ENCODE measurements at places on chromosomes 1 and 21. TPM values are rescaled to one million over a fixed set of nuclear protein-coding genes. Genes with fewer than 3 reads are reported as not detected.

Gene RGS18
- not detected for total RNA-seq

Gene PDZK1IP1
- 0.43 TPM for total RNA-seq

Gene OR2T2
- not detected for total RNA-seq

Gene OR2AK2
- not detected for total RNA-seq

DNA sequence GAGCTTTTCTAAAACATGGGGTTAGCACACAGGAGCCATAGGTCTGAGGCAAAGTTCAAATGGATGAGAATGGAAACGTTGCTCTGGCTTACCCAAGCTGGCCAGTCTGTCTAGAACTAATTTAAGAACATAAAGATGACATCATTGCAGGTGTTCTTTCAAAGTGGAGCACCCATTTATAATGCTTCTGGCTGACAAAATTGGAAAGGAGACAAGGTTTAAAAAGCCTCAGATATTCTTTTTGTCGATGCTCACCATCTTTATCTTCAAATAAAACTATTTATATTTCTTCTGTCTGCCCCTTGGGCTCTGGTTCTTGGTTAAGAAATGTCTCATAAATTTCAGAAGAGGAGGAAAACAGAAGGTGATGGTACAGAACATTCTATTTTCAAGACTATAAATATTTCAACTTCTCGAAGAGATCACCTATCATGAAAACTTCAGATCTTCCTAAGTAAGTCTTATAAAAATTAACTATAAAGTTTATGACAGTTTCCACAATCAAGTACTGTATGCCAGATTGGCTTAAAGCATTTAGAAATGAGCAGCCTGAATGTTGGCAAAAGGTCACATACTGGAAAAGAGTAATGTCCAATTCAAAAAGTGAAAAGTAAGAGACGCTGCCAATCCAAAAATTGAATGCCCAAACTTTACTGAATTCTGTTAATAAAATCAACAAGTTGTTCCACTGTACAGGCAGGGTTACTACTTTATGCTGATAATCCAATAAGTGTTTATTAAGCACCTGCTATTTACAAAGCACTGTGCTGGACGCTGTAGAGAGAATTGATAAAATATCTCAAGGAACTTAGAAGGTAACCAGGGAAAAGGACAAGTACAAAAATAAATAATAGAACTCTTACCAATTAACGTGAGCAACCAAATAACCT lies 92.0 kb downstream of the ETS2 start:
- DNase-seq = no peak

DNA sequence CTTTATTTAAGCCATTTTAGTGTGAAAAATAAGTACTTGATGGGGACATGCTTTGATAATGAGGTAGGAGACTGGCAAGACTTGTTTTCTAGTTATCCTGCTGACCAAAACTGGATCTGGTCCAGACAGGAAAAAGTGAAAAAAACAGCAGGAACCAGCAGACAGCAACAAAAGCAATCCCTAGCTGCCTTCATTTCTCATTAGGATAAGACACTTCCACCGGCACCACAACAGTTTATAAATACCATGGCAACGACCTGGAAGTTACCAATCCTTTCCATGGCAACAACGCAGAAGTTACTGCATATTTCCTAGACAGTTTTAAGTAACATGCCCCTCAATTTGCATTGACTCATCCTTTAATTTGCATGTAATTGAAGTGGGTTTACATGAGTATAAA lies 993.8 kb upstream of the NCAM2 start:
- DNase-seq = no peak

GRCh38 chr1:201970334-201971159 lies 11.9 kb upstream of the RNPEP start:
- DNase-seq = peak; percentile 41

- no peak for DNase-seq
These were observed 131.0 kb upstream of the LMO4 start for GRCh38 chr1:87197641-87198040.

DNA sequence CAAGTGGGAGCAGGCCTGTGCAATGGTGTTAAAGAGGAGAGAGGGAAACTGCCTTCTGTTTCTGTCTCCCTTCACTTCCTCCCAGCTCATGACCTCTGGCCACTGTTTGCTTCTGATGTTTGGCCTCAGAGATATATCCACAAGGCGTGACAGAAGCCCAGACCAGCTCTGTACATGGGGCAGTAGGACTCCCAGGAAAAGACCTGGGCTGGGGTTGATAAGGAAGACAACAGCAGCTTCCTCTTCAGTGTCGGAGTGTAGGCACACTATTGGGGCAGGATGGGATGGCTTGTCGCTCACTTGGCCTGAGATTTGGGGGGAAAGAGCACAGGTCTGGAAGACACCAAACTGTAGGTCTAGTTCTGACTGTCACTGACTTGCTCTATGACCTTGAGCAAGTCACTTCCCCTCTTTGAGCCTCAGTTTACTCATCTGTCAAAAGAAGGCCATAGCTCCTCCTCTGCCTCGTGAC lies 67.8 kb upstream of the KLHDC7A start:
- no peak for DNase-seq

GRCh38 chr1:5235355-5235899 lies 581.0 kb downstream of the AJAP1 start:
- DNase-seq = no peak

DNA sequence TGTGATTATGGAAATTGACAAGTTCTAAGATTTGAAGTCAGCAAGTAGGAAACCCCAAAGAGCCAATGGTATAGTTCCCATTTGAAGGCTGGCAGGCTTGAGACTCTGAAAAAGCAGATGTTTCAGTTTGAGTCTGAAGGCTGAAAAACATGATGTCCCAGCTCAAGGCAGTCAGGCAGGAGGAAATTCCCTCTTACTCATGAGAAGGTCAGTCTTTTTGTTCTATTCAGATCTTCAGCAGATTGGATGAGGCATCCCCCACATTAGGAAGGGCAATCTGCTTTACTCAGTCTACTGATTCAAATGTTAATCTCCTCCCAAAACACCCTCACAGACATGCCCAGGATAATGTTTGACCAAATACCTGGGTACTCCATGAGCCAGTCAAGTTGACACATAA lies 372.5 kb upstream of the ST6GALNAC5 start:
- DNase-seq = no peak

GRCh38 chr1:109024646-109025045 lies 17.3 kb downstream of the WDR47 start:
- DNase-seq = no peak

GRCh38 chr21:27582246-27582947 lies 615.5 kb upstream of the ADAMTS5 start:
- no peak for DNase-seq

DNA sequence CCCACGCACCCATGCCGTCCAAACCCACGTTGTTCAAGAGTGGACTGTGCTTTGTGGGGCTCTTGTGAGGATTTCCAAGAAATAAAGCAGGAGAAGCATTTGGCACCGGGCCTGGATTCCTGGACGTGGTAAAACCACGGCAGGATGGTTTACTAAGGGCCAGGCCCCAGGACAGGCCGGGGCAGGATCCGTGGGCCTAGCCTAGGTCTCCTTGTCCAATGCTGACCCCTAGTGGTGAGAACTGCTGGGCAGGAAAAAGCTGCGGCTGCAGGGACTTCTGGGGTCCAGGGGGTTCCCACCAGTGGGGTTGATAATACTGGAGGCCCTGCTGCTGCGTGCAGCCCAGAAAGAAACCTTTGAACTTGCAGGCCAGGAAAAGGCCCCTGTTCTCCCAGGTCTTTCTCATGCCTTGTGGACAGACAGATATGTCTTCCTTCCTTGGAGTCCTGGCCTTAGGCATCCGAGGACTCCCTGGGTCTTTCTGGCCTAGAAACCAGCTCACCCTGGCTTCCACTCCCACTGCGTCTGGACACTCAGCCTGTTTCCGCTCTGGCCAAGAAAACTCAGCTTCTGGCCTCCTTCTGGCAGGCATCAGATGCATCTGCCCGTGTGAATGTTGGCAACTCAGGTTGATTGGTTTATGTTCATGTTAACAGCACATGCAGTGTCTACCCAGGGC lies 106.9 kb upstream of the TMEM51 start:
- peak; percentile 86 for DNase-seq

DNA sequence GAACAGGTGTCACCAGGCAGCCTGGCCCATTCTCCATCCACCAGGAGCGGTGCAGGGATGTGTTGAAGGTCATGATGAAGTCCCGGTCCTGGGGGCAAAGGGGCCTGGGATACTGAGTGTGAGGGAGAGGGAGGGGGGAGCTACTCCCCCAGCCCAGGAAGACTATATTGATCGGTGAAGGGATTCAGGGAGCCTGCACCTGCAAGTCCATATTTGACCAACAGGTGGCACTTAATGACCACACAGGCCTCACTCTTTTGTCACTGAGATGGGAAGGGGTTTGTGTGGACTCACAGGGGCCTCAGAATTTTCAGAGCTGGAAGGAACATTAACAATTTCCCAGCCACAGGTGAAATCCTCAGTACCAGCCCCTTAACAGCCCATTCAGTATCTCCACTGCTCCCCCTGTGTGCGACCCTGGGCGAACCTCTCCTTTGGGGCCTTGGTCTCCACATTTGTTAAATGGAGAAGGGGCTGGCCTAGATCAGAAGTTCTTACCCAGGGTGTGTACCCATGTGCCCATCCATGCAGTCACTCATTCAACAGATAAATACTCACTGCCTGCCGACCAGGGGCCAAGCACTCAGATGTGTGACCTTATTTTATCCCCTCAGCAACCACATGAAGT lies 55.6 kb downstream of the NKAIN1 start:
- peak; percentile 40 for DNase-seq

DNA sequence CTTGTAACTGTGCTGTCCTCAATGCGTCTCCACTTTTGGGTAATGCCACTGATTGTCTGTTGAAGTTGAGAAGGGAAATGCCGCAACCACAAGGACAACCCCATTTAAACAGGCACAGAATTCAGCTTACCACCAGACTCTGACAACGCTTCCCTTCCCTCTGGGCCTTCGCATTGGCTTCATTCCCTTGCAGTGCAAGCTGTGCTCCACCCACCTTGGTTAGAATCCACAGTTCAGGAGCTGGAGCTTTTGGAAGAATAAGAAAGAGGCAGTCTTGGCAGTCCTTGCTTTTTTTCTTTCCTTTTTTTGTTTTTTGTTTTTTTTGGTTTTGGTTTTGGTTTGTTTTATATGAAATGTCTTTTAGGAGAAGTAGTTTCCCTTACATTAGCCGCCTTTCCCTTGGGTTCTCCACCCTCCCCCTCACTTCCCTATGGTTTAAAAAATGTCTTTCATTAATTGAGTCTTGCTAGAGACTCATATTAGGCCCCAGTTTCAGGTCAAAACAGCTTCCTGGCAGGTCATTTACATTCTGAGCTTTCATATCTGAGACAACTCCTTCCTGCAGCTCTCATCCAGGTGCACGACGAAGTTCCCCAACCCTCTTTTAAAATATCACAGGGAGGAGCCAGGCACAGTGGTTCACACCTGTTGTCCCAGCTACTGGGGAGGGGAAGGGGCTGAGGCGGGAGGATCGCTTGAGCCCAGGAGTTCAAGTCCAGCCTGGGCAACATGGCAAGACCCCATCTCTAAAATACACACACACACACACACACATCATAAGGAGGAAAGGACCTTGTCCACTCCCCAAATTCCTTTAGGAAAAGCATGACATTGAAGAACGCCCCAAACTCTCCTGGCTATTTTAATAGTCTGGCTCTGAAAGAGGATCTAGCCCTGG lies 20.7 kb upstream of the LAX1 start:
- DNase-seq = peak; percentile 29

DNA sequence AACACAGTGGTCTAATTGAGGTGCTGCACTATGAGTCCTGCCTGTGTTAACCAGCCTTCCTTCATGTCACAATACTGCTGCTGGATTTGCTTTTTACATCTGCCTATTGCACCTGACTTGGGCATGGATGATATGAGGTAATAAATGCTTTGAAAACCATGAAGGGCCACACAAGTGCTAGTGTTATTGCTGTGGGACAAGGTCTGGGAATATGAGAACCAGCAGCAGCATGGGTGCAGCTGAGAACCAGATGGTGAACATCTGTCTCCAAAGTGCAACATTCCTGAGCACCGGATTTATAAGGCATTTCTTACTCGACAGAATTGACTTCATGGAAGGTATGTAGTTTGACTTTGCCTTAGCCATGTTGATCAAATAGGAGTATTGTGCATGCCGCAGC lies 16.6 kb downstream of the TRIM45 start:
- peak; percentile 81 for DNase-seq
